ENCODE measurements at places on chromosomes 3 and 15.

DNA sequence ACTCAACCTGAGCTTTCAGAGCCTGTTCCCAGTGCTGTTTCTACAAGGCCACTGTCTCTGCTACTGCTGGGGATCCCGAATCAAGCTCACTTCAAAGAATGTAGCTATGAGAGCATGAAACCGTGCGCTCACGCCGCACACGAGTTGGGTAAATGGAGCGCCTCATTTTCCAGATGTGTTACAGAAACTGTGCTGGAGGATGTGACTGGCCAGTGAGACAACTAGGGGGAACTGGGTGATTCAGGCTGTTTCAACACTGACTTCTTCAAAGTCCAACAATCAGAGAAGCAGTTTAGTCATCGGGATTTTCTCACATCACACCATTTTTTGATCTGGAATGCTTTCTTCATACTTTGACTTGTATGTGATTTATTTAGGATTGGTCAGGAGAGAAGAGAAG lies 3.5 kb downstream of the ZNF710 start:
- peak; percentile 99 for DNase-seq

DNA sequence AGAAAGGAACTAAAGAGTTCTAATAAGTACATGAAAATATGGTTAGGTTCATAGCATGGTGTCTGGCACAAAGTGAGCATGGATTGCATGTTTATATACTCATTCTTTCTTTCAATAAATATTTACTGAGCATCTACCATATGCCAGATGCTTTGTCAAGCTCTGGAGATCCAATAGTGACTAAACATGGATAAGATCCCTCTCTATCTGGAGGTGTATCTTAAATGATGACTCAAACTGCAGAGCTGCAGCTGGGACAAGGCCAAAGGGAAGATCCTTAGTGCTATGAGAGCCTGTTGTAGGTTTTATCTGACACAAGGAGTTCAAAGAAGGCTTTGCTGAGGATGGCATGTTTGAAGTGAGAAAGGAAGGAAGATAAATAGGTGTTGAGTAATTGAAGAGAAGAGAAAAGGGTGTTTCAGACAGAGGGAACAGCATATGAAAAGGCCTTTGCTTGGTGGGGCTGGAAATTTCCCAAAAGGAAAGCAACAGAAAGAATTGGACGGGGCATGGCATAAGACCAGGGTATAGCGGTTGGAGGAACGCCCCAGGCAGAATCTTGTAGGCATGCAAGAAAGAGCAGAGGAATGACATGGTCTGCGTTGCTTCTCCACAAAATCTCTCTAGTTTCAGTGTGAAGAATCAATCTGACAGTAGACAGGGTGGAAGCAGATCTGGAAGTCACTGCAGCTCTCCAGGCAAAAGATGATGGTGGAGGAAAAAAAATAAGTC lies 239.9 kb upstream of the LRTM1 start:
- no peak for DNase-seq

DNA sequence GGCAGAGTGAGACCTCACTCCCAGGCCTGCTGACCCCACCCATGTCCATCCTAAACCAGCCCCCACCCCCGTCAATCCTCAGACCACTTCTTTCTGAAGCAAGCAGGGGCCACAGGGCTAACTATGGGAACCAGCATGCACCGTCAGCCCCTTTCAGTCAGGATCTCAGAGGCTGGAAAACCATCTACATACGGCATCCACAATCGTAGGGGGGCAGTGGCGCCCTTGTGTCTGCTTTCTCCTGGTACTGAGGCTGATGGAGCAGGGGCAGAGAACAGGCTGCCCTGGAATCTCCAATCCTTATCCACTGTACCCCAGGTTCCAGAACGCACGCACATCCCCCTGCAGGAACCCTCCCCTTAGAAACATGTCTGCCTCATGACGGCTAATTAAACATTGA lies 56.6 kb downstream of the XXYLT1 start:
- DNase-seq, result no peak

DNA sequence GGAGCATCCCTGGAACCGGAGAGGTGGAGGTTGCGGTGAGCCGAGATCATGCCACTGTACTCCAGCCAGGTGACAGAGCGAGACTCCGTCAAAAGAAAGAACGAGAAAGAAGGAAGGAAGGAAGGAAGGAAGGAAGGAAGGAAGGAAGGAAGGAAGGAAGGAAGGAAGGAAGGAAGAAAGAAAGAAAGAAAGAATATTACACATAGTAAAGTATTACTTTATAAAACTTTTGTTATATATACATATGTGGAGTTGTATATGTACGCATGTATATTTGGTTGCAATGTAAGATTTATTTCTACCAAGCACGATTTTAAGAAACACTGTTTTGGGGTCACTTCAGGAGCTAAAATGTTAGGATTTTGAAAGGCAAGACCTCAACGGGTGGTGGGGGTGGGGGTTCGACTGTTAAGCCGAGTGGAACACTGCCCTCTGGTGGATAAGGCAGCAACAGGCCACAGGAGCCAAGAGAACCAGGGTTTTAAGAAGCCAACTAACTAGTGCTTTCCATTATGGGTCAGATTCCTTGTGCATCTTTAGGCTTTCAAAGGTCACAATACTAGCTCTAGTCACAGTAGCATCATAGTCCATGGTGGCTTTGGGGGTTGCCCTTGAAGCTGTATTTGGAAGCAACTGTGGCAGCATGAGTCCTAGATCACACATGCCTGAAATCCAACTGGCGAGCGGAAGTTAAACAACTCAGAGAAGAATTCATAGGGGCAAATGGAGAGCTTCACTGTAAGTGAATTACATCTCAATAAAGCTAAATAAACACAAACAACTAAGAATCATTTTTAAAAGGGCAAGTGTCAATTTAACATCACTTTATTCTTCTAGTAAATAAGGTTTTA lies 22.5 kb downstream of the GLB1 start:
- peak; percentile 73 for DNase-seq

GRCh38 chr3:42688016-42688415 lies 2.7 kb downstream of the KLHL40 start:
- no peak for DNase-seq

DNA sequence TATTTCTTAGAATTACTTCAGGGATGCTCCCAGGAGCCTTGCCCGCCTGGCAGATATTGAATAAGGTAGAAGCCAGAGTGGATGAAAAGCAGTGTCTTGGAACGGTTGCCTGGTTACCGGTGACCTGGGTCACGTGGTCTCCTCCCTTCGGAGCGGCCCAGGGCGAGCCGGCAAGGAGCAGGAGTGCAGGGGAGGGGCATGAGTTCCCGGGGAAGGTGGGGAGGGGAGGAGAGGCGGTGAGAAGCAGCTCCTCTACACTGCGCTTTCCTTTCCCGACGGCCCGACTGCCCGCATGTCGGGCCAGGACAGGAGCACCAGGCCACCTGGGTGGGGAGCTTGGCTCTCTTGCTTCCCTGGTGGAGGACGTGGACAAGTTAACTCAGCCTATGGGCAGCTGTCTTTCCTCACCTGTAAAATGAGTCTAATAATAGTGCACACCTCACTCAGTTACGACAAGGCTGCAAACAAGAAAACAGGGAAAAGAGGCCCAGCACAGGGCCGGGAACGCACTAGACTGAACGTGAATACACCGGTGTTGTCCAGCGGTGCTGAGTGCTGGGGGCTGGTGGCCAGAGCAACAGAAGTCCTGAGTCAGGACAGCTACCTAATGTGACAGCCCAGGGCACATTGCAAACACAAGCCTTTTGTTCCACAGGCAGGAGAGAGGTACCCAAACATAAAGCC lies 198.3 kb downstream of the ADAMTS9 start:
- peak; percentile 28 for DNase-seq

GRCh38 chr15:89845305-89845893 lies 30.7 kb upstream of the ANPEP start:
- DNase-seq, result peak; percentile 88

GRCh38 chr3:48798998-48799397 lies 48.7 kb downstream of the PRKAR2A start:
- peak; percentile 65 for DNase-seq

All from epithelial cell of esophagus (primary cell).